ENCODE measurements at places on chromosomes 3 and 15.

- no peak for DNase-seq
Measured at GRCh38 chr3:136093771-136094170, 102.4 kb downstream of the MSL2 start.

GRCh38 chr3:155608228-155608920, 136.5 kb downstream of the PLCH1 start:
- DNase-seq = no peak

DNA sequence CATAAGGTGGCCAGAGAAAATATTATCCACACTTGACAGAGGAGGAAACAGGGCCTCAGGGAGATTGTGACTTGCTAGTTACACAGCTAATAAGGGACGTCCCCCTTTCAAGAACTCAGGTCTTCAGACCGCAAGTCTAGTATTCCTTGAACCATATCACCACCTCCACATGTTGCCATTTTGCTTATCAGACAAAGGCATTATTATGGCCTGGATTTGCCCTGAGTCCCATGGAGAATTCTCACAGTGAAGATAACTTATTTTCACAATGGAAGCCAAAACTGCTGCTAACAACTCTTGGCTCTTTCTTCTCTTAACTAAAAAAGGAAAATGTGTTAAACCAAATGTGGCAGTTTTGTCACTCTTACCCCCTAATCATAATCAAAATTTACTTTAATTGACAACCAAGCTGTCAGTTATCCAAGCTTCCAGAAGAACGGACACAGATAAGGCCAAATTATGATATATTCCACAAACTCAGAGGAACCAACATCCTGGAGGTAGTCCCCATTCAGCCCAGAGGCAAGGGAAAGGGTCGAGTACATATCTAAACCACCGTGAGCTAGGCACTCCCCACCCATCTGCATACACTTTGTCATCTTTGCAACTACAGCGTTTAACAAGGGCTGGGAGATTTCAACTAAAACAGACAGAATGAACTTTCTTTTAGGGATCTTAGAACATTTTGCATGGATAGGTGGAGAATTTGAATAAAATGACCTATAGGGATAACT, 63.6 kb upstream of the THBS1 start:
- DNase-seq = no peak

DNA sequence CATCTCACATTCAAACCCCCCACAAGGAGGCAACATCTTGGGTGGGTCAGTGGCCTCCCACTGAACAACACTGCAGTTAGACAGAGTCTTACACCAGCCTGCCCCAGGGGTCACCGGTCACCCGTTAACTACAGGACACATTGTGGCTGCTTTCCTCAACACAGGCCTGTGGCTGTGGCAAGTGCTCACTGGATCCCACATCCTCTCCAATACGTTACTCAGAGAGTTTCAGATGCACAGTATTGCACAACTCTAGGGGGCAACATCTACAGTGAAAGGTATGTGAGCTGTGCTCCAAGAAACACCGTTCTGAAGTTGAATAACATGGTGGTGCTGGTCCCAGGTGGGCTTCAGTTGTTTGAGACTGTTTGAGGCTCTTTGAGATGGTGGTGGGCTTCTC, 41.0 kb downstream of the CTDSPL start:
- no peak for DNase-seq

- no peak for DNase-seq
Measured at GRCh38 chr3:155891321-155891720, 20.9 kb downstream of the GMPS start.

DNA sequence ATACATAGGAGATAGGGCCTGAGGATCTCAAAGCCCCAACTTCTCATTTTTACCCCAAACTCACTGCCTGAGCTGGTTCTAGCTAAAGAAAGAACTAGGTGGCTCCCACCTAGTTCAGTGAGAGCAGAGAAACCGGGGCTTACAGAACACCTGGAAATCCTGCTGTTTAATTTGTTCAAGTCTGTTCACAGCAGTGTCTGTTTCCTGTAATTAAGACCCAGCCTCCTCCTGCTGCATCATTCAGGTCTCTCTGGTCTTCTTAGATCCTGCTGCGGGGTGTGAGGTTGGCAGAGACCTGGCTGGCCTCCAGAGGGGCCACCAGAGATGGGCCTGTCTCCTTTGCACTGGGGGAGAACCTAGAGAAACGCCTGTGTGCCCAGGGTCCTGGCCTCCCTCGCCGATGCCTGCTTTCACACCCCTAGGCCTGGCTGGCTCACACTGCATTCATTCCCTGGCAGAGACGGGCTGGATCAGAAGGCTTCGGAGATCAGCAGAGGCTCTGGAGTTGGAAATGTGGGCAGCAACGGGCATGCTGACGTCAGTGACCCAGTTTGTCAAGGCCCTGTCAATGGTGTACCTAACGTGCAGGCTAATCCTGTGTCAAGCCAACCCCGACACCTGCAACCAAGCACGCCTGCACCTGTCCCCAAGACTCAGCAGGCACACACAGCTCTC, 4.9 kb upstream of the CHRNA3 start:
- no peak for DNase-seq

GRCh38 chr15:68601206-68602197, 22.7 kb downstream of the CORO2B start:
- DNase-seq = no peak

GRCh38 chr15:65512807-65513416, 4.6 kb downstream of the DPP8 start:
- no peak for DNase-seq

GRCh38 chr15:55965091-55965490, 28.3 kb downstream of the NEDD4 start:
- DNase-seq = no peak

- no peak for DNase-seq
Measured at GRCh38 chr3:17023006-17023664, 138.4 kb downstream of the PLCL2 start.

DNA sequence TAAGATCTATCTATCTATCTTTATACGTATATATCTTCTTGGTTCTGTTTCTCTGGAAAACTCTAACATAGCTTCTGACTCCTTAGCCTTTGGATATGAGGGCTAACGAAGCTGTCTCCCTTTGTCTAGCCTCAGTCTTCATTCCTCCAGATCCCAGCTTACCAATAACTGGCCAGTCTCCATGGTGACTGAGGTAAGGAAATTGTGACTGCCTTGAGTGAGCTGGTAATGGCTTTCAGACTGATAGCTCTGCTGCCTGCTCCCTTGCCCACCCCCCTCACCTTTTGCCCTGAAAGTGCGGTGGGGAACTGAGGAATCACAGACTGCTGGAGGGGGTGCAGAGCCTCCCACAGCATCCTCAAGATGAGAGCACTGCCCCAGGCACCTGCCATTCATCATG, 65.8 kb upstream of the ABHD17C start:
- DNase-seq = no peak

DNA sequence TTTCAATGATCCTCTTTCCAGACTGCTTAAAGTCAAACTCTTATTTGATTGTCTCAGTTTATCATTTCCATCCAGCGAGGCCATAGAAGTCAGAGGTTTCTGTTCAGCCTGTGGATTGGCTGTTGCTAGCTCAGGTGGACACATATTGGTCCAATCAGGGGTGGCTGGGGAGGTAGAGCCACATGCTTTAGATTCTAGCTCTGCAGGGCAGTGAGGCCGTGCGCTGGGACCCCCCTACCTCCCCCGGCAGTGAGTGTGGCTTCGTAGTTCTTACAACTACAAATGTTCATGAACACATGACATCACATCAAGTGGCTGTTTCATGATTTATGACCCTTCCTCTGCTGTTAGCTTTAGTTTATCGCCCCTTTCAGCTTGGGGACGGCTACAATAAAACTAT, 18.0 kb downstream of the APOD start:
- DNase-seq = no peak

- DNase-seq = no peak
Measured at GRCh38 chr15:43241100-43241499, 20.3 kb upstream of the EPB42 start.

DNA sequence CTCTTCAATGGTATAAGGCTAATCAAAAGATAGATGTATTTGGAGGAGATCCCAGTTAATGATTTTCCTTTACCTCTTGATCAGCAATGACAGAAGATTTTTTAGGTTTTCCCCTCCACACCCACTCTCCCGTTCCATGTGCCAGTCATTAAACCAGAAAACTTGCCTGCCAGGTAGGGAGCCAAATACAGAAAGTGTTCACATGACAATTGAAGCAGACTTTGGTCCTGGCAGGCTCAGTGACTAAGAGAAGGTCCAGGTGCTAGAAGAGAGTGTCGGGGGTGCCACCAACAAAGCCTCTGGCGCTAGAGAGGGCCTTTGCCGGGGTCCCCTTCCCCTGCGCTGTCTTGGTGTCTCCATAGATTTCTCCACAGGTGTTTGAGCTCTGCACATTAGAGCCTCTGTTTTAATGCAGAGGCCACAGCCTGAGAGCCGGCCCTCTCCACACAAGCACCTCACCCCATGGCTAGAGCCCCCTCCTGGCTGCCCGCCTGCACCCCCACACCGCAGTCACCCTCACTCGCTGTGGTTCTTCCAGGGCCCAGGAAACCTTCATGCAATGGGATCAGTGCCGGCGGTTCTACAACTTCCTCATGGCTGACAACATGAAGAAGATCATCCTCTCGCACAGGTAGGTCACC, 36.4 kb downstream of the RLBP1 start:
- DNase-seq = no peak

DNA sequence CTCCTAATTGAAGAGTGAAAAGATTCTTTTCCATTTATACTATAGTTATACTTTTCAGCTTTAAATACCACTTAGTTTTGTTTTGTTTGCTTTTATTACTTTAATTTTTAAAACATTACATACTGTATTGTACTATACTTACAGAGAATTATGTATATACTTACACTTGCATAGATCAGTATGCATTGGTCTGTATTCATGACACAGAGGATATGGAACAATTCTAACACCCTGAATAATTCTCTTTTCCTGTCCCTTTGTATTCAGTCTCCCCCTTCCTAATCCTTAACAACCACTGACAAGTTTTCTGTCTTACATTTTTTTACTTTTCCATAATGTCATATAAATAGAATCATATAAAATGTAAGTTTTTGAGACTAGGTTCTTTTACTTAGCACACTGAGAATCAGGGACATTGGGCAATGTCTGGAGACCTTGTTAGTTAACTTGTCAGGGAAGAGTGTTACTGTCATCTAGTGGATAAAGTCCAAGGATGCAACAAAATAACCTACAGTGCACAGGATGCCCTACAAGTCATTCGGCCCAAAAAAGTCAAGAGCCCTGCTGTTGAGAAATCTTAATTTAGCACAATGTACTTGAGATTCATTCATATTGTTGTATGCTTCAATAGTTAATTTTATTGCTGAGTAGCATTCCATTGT, 95.7 kb upstream of the MCTP2 start:
- no peak for DNase-seq

DNA sequence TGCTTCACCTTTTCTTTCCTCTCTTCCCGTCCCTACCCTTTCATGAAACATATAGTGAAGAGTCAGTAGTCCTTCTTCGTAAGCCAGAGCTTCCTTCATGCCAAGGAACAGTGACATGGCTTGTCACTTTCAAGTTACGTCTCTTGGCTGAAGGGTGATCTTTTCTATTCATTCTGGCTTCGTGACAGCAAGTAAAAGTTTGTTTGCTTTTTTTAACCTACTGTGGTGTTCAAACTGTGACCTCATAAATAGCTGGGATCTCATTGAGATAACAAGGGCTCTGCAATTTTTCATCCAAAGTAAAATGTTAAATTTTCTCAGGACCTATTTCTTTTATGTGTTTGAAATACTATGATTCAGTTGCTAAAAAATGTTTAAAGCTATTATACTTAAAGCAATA, 10.5 kb downstream of the CDIN1 start:
- no peak for DNase-seq

DNA sequence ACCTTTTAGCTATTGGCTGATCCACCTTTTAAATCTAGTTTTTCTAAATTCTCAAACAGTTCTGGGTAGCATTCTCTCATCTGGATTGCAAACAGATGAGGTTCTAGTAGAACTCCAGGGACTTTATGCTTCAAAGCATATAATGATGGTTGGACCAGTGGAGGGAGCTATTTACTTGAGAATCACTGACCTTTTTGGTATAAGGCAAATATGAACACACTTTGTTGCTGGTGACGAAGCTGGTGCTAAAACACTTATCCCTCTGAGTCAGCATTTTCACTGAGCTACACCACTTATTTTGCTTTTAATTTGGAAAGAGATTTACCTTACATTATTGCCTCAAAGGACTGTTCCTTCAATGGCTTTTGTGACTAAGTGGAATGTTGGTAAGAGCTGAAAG, 58.6 kb upstream of the SLITRK3 start:
- DNase-seq = no peak

DNA sequence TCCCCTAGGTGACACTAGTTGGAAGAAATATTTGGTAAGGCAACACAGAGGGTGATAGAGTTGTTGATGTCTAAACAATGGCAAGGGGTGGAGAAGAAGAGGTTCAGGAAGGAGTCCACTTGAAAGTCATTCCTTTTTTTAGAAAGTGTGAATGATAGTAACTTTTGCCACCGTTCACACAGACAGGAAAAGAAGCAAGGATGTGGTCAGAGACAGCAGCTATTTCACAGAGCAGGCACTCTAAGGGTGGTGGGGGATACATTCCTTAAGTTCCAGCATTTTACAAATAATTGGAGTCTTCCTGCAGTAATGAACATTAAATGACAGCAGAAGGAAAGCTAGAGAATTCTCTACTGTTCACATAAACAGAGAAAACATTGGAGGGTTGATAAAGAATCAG, 75.4 kb upstream of the ZNF385D start:
- DNase-seq = no peak

- no peak for DNase-seq
Measured at GRCh38 chr3:155657161-155657560, 87.7 kb downstream of the PLCH1 start.

DNA sequence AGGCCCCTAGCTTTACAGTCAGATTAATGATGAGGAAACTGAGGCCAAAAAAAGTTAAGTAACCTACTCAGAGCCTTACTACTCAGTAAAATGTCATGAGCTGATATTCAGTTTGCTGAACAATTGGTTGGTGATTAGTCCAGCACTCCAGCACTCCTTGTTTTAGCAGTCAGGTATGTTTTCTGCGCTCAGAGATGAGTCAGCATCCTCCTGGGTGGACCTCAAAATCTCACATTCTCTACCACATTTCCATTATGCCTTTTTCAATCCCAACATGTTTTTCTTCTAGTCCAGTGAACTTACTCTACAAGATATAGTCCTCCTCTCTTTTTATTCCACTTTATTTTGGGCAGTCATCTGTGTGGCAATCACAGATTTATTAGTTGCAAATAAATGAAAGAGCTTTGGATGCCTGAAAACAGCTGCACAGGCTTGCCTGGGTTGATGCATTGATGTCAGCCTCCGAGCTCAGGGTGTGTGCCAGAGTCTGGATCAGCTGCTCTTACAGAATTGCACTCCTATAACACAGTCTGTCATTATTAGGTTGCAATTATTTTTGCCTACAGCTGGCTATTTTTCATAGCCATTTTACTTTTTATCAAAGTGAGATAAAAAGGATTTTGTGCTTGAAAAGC, 133.2 kb downstream of the ARPP21 start:
- no peak for DNase-seq

DNA sequence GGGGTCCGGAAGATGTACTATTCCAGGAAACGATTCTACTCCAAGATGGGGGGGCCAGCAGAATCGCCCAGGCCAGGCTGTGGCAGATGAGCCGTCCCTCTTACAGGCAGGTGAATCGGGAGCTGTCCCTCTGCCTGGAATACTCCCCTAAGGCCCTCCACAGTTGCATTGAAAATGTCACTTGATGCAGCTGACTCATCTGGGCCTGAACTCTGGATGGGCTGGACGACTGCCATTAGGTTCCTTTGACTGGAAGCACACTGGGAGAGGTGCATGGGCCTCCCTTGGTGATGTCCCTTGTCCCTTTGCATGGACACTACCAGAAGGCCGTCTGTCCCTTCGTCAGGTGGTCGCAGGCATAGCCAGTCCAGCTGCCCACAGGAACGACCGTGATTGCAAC, 69.6 kb upstream of the HRH1 start:
- no peak for DNase-seq

Measured in amniotic stem cell (primary cell).